ENCODE measurements at places on chromosomes 2 and 18.
A peak's percentile ranks its signal among the peaks of the same experiment; 100 is the strongest.

GRCh38 chr2:8196316-8196715 is 485.5 kb upstream of the ID2 start:
- DNase-seq, result no peak

DNA sequence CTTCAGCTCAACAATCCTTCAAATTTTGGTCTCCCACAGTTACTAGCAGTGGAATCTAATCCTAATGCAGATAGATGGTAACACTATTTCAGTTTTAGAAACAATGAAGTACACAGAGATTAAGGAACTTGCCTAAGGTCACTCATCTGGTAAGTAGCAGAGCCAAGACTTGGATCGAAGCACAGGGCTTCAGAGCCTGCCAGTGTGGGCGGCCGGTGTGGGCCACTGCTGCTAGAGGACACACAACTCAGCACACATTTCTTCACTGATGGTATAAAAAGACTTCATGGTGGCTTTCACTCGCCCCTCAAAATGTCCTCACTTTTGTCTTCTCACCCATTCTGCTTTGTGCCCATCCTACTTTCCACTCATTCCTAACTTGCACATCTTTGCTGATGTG is 11.1 kb downstream of the C2orf74 start:
- DNase-seq, result no peak

DNA sequence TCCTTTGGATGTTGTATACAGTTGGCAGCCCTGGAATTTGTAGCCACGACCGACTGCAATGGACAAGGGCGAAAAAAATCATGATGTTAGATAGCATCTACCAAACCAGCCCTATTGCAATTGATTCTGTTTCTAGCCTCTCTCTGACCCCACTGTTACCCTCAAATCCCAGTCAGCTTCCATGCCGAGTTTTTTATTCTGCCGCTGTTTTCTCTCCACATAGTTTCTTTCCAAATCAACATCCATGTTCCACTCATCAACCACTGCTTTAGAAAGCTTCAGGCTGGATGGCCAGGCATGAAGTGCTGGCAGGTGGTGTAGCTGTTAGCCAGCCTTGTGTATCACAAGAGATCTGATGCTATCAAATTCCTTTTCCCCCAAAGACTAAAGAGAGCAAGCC is 272.8 kb downstream of the FIGN start:
- no peak for DNase-seq

- DNase-seq, result no peak
Observed at GRCh38 chr2:54204476-54204875, 51.6 kb downstream of the TSPYL6 start.

DNA sequence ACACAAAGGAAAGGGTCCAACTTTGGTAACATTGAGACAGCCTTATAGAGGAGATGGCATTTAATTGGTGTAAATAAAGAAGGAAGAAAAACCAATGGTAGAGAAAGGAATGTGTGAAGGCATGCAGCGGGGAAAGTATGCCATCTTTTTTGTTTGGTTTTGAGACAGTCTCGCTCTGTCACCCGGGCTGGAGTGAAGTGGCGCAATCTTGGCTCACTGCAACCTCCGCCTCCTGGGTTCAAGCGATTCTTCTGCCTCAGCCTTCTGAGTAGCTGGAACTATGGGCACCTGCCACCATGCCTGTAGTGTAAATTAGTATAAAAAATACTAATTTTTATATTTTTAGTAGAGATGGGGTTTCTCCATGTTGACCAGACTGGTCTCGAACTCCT is 6.4 kb downstream of the RIOK3 start:
- no peak for DNase-seq

DNA sequence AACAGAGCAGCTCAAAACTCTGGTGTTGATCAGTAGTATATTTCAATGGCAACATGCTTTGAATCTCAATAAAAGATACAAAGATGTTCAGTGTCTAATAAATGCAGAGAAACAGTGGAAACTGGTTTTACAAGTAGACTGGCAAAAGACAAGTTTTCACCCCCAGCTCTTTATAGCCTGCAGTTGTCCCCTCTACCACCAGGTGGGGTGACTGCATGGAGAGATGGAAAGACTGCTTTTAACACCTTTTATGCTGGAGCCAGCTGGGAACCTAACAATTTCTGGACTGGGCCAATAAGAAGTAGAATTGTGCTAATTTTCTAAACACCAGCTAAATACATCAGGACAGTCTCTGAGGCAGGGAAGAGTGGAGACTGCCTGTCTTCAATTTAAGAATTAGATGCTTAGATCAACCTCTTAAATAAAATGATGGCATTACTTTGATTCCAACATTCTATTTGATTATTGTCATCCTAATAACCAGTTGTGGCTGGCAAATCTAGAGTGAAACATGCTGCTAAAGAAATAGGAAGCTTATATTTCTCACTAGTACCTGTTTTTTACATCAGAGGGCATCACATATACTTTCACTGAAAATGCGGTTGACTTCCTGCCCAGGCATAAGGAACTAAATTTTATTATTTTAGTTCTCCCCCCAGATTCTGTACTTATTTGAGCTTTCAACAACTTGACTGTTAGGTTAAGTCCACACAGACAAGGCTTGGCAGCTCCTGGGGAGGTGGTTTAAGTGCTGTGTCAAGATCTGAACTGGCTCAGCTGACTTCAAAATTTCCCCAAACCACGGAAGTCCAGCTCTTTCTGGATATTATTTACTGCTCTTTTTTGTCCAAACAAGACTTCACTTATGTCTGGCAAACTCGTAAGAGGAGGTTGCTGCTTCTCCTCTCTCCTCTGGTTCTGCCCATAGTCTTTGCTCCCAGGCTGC is 140.5 kb downstream of the TPGS2 start:
- DNase-seq, result peak; percentile 88

GRCh38 chr2:221513232-221513631 is 58.9 kb downstream of the EPHA4 start:
- no peak for DNase-seq

GRCh38 chr2:96821113-96821675 is 5.1 kb downstream of the CNNM3 start:
- DNase-seq, result no peak

- peak; percentile 49 for DNase-seq
Observed at GRCh38 chr2:121005453-121005852, 269.8 kb downstream of the GLI2 start.
